D341Med (cell line): ENCODE measurements at places on chromosomes 5 and 9.

GRCh38 chr5:59326596-59326995 lies 566.9 kb downstream of the PDE4D start:
- DNase-seq, result no peak

DNA sequence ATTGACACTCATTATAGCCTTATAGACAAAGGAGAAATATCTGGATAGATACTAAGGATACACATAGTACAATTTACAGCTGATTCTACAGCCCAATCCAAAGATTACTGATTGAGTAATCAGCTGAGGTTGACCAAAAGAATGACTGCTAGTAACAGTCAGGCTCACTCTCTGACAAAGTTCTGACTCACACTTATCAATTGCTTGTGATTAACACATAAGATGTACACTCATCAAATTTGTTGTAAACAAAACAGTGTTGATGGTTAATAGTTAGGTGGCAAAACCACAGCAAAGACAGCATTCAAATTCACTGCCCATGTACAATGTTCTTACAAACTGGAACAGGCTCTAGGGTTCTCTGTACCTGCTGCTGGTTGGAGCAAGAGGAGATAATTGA lies 422.7 kb downstream of the TLE1 start:
- DNase-seq, result no peak

GRCh38 chr9:122815544-122815943 lies 12.8 kb downstream of the PDCL start:
- DNase-seq, result no peak

- no peak for DNase-seq
Observed at GRCh38 chr9:106892632-106893031, 29.7 kb downstream of the ZNF462 start.

DNA sequence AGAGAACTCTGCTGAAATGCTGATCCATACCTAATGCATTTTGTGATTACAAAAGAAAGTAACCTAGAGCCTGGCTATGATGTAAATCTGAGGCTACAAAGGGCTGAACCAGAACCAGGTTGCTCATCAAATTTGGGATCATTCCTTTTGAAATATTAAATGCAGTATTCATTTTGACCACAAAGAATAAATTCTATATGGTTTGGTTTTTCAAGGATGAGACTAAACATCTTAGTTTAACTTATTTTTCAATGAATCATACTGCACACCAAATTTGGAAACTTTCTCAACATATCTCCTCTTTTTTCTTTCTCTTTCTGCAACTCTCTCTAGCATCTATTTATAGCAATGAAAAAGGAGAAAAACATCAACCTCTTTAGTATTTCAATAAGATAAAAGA lies 46.5 kb downstream of the CEMIP2 start:
- no peak for DNase-seq
